ENCODE measurements at places on chromosomes 13 and 19.

DNA sequence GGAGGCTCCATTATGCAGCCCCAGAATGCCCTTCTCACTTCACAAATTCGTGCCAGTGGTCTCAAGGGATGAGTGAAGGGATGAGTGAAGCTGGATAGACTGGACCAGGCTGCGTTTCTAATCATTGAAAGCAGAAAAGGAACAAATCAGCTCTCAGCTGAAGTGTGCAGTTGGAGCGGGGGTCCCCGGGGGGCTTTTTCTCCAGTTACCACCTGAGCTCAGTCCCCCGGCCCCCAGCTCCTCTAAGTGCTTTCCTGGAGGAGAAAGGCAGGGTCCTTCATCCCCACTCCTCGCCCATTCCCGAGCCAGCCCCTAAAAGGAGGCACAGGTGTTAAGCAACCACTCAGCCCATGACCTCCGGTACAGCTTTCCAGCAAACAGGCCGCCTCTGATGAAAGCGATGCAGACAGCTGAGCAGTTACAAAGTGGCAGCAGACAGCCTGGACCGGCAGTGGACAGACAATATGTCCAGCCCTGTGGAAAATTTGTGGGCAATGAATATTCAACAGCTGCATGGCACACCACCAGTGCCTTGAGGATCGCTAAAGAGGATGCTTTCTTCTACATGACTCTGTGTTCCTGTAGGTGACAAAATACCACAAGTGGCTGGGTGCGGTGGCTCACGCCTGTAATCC is 110.7 kb upstream of the UBL3 start:
- no peak for DNase-seq

GRCh38 chr19:6519289-6519688 is 11.5 kb upstream of the TNFSF9 start:
- no peak for DNase-seq

DNA sequence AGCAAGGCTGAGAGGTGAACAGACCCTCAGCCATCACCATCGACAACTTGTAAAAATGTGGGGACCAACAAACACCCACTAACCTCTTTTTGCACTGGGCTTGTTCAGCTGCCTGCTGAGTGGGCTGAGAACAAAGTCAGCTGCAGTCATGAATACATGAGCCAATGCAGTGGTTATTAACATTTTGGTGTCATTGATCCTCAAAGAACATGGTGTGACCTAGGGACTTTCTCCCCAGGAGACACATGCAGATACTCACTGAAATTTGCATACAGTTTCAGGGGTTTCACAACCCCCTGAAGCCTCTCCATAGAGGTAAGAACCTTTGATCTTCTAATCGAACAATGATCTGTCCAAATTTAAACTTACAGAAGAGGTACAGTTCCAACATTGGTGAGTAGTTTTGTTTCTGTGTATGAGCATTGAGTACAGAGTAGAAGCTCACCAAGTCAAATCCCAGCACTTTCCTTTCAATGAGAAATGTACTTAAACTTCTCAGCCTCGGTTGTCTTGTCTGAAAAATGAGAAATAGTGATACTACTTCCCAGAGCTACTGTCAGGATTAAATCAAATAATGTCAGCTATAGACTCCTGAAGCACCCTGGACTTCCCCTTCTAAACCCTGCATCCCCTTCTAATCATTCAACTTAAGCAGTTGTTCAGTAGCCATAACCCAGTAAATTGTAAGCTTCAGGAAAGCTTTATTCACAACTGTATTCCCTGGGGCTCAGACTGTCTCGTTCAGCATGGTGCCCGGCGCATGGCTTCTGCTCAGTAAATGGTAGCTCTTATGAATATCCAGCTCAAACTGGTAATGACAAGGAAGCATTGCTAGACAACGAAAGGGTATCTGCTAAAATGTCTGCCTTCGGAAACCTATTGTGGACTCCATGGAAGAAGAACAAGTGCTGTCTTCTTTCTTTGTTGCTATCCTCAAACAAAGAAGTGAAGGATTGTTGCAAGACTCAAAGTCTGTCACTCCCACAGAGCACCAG is 148.7 kb downstream of the FOXO1 start:
- no peak for DNase-seq

- no peak for DNase-seq
These were observed 7.6 kb downstream of the ZNF146 start for GRCh38 chr19:36222503-36222902.

- no peak for DNase-seq
These were observed 13.8 kb upstream of the SLITRK1 start for GRCh38 chr13:83895994-83896580.

GRCh38 chr13:30186634-30187415 is 120.5 kb downstream of the KATNAL1 start:
- DNase-seq, result no peak

- DNase-seq, result no peak
These were observed at the start of gene FUZ for GRCh38 chr19:49812997-49813861. Gene FUZ, minus strand, starts transcription at chr19:49813292. Its CDS starts 186 bp downstream, at chr19:49813106.

DNA sequence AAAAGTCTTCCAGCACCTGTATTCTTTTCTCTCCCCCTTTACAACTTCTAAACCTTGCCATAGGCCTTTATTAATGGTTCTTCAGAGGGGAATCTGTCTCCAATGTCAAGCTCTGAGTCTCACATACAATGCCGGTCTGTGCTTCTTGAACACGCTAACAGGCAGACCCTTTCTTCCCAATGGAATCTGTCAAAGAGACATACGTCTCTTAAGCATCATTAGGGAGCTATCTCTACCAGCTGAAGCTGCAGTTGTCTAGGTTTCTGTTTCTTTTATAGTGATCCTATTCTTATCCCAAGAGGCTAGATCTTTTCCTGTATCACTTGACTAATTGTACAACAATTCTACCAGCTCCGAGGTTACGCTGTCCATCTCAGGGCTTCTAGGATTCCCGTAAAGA is 560.8 kb upstream of the NBEA start:
- DNase-seq, result no peak

- no peak for DNase-seq
These were observed 14.8 kb downstream of the ARL11 start for GRCh38 chr13:49643035-49643646.

- DNase-seq, result no peak
These were observed 10.4 kb upstream of the JUND start for GRCh38 chr19:18291590-18292461.

GRCh38 chr13:112637017-112637801 is 49.3 kb upstream of the TUBGCP3 start:
- DNase-seq, result no peak

GRCh38 chr19:401866-402511 is 7.0 kb downstream of the C2CD4C start:
- no peak for DNase-seq

DNA sequence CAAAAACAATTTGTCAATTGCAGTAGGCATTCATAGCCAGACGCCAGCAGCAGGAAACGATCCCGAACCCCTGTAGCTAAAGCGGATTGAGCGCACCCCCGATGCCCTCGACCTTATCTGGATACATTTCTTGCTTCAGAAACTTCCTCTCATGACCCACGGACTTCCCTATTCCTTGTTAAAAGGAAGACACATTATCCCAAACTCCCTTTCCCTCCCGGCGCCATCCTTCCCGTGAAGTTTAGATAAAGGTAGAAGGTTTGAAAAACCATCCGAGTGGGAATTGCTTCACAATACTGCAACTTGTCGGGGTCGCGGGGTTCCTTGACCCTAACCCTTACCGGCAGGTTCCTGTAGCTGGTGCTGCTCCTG is 977 bp downstream of the PCDH20 start:
- DNase-seq, result no peak

DNA sequence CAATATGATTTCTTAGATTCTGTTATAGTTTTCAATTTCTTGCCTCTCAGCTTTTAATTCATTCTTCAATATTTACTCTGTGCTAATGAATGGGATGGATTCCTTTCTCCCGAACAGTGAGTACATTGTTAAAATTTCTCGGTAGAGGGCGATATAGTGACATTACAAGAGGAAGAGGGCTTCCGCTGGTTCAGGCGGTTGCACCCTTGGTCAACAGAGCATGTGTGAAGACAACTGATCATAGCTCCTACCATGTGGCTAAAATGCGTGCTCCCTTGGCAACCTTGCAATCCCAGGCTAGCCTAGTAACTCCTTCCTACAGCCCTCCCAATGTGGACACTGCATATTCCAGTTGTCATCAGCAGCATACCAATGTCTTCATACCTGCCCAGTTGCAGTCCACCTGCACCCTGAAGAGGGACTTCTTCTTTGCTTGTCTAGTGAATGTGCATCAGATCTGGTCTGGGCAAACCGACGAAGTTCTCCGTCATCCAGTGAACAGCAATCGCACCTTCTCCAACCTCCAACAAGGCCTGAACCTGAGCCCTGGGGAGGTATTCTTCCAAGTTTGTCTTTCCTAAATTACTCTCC is 653.0 kb upstream of the GPC6 start:
- DNase-seq, result no peak

GRCh38 chr13:31320946-31321345 is 121.2 kb downstream of the B3GLCT start:
- no peak for DNase-seq

DNA sequence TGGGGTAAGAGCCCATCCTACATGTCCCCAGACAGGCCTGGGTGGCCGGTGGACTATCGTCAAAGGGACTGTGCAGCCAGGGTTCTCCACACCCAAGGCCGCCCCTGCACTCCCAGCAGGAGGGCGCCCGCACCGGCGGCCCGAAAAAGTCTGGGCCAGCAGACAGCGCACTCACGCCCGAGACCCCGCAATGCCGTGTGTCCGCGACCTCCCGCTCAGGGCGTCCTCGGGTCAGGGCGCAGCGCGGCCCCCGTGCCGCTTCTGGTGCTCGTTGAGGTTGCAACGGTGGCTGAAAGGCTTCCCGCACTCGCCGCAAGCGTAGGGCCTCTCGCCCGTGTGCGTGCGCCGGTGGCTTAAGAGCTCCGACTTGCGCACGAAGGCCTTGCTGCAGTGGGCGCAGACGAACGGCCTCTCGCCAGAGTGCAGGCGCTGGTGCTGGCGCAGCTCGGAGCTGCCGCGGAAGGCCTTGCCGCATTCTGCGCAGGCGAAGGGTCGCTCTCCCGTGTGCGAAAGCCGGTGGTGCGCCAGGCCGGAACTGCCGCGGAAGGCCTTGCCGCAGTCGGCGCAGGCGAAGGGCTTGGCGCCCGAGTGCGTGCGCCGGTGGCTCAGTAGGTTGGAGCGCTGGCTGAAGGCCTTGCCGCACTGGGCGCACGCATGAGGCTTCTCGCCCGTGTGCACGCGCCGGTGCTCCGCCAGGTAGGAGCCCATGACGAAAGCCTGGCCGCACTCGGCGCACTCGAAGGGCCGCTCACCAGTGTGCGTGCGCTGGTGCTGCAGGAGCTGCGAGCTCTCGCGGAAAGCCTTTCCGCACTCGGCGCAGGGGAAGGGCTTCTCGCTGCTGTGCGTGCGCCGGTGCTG is 2.8 kb upstream of the A1BG start:
- DNase-seq, result no peak

GRCh38 chr19:58367698-58368454 is 5.3 kb upstream of the ZNF497 start:
- no peak for DNase-seq

- no peak for DNase-seq
These were observed 6.0 kb upstream of the SOX1 start for GRCh38 chr13:112060899-112061366.

- DNase-seq, result no peak
These were observed 36.8 kb downstream of the INSR start for GRCh38 chr19:7257148-7258040.

- DNase-seq, result no peak
These were observed 29.2 kb downstream of the SIPA1L3 start for GRCh38 chr19:37936166-37936565.

DNA sequence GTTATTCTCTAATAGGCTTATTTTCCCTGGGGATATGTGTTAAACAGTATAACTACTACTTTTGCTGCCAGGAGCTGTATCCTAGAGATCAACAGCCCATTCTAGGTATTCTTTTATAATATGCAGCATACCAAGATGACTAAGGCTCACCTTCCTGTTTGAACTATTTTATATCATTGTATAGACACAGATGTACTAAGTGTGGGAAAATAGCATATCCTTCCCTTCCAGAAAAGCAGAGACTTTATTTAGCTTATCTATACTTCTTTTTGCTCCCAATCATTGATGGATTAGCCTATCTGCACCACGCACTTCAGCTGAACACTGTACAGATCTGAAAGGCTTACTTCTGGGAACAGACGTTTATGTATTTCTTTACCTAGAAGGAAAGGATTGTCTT is 82.6 kb downstream of the MAB21L1 start:
- no peak for DNase-seq

DNA sequence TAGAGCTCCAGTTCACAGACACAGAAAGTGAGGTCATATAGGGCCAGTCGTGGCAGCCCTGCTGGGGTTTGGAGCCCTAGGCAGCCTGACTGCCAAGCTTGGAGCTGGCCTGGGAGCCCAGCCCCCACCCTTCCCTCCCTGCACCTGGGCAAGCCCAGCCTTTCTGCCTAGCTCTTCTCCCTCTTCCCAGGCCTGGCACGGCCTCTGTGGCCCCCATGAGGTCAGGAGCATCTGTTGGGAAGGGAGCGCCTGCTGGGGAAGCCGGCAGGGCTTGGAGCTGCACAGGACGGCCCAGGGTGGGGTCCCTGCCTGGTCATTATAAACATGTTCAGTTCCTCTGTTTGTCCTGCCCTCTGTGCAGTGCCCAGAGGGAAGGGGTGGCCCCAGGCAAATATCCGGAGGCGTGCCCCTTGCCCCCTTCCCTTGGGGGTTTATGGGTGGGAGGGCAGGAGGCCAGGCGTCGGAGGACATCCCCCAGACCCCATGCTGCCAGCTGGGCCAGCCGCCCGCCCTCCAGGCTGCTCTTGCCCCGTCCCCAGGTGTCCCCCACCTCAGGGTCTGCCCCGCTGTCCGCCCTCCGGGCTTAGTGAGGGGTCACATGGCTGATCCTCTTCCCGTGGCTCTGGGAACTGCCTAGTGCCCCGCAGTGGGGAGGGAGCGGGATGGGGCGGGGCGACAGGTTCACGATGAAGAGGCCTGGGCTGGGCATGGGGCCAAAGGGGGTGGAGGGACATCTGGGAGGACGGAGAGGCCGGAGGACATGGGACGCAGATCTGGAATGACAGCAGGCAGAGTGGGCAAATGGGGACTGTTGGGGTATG is 30.0 kb upstream of the NCCRP1 start:
- no peak for DNase-seq

DNA sequence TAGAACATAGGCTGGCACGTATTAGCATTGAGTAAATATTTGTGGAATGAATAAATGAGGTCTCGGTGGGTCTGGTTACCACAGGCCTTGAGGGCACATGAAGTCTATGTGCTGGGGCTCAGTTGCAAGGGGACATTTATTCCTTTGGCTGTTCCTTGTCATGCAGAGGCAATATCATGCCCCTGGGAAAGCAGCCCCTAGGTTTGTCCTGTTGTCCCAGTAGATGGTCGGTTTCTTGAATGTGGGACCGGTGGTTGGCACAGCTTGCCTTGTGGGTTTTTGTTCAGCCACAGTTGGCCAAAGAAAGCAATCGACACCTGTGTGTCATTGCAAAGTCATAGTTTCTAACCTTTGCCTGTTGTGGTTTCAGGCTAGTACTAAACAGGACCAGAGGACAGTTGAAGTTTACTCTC is 24.7 kb upstream of the GPR183 start:
- no peak for DNase-seq

- no peak for DNase-seq
These were observed 95.2 kb downstream of the LRCH1 start for GRCh38 chr13:46648166-46648607.
